ENCODE measurements at places on chromosomes 2 and 18.

DNA sequence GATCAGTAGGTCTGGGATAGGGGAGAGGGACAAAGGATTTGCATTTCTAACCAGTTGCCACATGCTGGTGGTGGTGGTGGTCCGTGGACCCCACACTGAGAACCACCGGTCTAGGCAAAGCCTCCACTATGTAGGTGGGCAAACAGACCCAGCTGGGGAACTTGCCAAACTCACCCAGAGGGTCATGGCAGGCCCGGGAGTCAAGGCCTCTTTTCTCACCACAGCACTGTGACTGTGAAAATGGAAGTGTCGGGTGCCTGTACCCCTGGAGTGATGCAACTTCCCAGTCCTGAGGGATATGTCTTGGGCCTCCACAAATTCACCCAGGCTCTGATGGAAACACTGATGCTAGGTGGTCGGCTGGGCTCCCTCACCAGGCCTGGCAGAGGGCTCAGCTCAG lies 101.2 kb upstream of the SMAD2 start:
- no peak for DNase-seq

GRCh38 chr18:79789901-79790890 lies 7.5 kb upstream of the KCNG2 start:
- DNase-seq: no peak

DNA sequence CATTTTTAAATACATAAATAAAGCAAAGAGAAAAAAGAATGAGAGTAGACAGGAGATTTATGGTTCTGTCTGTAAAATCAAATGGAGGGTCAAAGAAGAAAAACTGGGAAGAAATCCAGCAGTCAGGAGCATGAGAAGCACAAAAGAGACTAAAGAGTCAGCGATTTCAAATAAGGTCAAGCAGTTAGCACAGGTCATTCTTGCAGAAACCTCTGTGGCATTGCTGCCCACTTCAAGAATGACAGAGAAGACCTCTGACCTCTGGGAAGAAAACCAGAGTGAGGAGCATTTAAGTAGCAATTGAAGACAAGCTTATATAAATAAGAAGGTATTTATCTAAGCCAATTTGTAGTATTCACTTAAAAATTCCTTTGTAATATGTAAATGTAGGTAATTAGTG lies 172.0 kb upstream of the SPOPL start:
- no peak for DNase-seq

- no peak for DNase-seq
These were observed 1.2 kb upstream of the MLPH start for GRCh38 chr2:237485844-237486243.

- DNase-seq: no peak
These were observed 117.6 kb upstream of the FOSL2 start for GRCh38 chr2:28274911-28275685.

- DNase-seq: no peak
These were observed 41.3 kb downstream of the RRM2 start for GRCh38 chr2:10163498-10164486.

DNA sequence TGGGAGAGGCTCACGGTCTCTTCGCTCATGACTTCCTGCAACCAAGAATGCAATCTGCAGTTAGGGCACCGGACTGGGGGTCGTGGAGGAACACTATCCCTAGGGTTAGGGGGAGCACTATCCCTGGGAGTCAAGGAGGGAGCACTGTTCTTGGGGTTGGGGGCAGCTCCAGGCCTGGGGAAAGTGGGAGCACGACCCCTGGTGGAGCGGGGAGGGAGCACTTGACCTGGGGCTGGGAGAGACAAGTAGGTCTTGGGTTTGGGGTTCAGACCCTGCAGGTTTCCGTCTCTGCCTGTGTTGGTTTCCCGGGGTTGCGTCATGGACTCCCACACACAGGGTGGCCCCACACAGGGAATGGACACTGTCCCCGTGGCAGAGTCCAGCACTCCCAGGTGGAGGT lies 133.6 kb downstream of the TPO start:
- DNase-seq: no peak

Data from stimulated activated CD4-positive, alpha-beta T cell treated with anti-CD3 and anti-CD28 coated beads, Interleukin-12 subunit alpha, Interleukin-12 subunit beta, amount 100 ng/mL, for 48 hours (primary cell).